ENCODE measurements at places on chromosomes 6 and 20.

GRCh38 chr20:55269913-55270312, 735.4 kb downstream of the CBLN4 start:
- no peak for DNase-seq

DNA sequence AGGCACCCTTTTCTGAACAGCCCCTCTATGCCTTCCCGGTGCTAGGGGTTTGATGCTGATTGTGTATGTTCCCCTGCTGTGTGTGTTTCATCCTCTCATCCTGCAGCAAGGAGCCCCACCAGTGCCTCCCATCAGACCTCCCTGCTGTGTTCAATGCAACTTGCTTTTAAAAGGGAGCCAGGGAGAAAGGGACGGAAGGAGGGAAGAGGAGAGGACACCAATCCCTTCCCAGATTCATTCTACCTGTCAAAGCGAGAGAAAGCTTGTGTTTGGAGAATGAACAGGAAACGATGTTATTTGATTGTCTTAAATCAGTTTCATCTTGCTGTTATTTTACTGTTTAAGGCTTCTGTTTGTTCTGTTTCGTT, 259.2 kb downstream of the ADGB start:
- DNase-seq: no peak

DNA sequence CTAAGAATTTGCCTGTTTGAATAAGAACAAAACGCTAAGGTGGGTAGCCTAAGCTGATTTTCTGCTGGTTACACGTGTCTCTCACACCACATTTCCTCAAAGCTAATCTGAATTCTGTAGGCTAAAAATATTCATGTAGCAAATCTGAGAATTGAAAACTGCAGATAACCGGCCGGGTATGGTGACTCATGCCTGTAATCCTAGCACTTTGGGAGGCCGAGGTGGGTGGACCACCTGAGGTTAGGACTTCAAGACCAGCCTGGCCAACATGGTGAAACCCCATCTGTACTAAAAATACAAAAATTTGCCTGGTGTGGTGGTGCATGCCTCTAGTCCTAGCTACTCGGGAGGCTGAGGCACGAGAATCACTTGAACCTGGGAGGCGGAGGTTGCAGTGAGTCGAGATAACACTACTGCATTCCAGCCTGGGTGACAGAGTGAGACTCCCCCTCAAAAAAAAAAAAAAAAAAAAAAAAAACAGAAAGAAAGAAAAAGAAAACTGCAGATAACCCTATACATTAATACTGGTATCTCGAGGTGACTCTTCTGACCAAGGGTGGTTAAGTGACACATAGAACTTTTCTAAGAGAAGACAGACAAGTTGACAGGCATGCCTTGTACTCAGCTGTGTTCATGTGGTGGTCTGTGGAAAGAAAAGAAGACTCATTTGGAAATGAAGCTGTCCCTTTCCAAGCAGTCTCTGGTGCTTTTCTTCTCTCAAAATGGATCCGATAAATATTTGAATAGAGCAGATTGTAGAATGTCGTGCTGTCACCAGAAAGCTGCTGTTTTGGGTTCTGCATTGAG, 24.7 kb upstream of the ASXL1 start:
- no peak for DNase-seq

DNA sequence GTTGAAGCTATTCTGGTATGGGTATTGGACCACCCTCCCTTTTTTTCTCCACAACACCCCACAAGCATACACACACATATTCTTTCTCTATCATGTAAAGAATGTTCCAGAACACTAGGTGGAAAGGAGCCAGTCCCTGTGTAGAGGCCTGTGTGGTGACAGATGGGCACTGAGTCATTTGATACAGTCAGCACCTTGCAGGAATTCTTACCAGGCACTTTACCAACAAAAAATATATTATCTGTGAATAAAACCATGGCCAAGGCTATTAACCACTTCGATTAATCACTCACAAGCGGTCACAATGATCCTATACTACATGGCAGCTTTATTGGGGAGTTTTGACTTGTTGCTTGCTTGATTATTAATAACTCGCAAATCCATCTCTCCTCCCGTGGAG, 149.5 kb downstream of the BFSP1 start:
- peak; percentile 43 for DNase-seq

DNA sequence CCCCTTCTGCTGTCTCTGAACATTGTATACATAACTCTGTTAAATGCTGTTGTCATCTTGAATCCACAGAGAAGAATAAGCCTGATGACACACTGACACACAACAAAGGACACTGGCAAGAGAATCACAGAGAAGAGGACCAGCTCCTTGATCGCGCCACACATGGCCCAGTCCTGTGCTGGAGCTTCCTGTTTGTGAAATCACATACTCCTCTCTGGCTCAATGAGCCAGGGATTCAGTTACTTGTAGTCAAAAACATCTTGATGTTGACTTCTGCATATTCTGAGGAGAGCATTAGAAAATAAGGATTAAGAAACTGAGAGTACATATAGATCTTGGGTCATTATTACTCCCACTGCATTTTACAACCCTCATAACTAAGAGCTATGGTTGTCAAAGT, 100.1 kb downstream of the EPB41L2 start:
- no peak for DNase-seq

DNA sequence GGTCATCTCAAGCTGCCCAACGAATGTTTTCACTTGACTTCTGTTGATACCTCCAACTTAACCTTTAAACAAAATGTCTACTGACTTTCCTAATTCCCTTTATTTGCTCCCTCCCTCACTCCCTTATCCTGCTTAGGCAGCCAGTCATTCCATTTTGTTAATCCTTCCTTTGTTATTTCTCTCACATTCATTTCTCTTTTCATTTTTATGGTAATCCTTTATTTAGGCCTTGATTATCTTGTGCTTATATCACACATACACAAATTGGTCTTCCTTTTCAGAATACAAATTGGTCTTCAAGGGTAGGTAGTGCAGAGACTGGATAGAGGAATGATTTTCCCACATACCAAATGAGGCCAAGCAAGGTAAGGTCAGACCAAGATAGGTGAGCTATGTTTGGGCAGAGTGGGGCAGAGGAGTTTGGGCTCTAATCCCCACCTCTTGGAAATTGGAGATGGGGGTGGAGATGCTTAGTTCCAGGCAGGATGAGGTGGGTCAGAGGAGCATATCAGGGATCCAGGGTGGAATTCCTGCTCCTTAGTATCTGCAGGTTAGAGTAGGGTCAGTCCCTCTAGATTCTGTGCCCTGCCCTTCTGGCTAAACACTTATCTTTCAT, 2.0 kb upstream of the SPACA1 start:
- no peak for DNase-seq

DNA sequence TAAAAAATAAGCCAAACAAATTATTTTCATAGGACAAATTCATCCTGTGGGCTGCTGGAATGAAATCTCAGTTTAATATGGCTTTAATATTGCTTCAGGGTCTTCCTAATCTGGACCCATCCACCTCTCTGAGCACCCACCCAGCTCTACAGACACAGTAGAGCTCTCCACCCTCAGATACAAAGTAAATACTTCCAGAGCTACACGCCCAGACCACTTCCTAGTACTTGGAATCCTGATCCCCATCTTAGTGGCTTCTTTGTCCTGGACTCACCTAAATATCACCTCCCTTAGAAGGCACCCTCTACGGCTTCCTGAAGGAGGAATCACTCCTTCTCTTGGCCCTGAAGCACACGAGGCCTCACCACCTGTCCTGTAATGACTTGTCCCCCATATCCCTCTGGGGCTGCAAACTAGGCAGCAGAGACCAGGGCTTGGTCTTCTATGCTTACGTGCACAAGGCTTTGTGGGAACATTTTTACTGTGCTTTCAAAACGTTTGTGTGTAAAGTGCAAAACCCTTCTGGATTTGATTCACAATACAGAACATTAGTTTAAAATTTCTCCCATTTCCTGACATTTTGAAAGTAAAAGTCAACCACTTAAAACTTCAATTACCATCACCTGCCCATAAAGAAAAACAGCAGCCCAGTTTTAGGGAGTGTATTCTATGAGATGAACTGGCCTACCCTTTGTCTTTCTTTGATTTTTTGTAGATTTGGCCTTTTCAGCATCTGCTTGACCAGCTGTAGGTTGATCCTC, 2.4 kb downstream of the CTCFL start:
- no peak for DNase-seq

DNA sequence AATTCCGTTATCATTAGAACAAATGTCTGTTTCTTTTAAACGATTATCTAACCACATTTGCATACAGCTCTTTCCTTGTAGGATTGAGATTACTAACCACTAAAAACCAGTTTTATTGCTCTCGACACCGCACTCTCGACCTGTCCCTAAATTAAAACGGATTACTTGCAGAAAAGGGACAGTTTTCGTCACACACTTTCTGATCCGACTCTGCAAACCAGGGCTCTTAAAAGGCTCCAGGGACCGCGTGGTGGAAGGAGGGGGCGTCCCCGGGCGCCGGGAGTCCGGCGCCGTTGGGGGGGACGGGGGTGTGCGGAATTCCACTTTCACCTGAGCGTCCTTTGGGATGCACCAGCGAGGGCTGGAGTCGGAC, 731 bp downstream of the MAK start:
- no peak for DNase-seq

DNA sequence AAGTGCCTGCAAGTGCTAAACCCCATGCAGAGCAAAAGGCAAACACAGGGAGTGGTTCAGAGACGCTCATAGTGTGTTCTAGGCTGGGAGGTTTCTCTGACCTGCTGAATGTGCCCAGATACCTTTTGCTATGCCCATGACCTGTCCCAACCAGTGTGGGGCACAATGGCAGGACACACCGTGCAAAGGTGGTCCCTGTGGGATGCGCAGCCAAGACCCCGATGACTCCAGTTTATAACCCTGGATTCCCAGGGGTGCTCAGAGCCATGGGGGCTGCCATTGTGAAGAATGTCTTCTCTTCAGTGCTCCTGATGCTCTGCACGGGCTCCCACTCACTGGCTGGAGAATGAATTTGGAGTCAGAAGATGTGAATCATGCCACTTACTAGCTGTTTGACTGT, 2.2 kb upstream of the NINL start:
- no peak for DNase-seq

- no peak for DNase-seq
These were observed 487.3 kb upstream of the JARID2 start for GRCh38 chr6:14758421-14759081.

- DNase-seq: no peak
These were observed 10.8 kb upstream of the ZBTB24 start for GRCh38 chr6:109493865-109494264.

GRCh38 chr6:11428895-11429294, 108.7 kb upstream of the TMEM170B start:
- DNase-seq: no peak

DNA sequence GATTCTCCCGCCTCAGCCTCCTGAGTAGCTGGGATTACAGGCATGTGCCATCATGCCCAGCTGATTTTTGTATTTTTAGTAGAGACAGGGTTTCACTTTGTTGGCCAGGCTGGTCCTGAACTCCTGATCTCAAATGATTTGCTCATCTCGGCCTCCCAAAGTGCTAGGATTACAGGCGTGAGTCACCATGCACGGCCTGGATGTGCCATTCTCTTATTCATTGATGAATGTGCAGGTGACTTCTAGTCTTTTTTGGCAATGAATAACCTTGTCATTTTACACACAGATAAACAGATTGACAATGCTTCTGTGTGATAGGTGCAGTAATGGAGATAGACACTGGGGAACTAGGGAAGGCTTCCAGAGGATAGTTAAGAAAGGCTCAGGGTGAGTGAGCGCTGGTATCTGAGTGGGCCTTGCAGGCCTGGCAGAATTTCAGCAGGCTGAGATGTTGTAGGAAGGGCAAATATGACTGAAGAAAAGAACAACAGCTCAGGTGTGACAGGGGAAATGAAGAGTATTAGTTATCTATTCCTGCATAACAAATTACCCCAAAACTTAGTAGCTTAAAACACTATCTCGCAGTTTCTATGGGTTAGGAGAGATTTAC, 23.3 kb downstream of the PPARD start:
- DNase-seq: no peak

GRCh38 chr6:111522393-111523020, 39.5 kb upstream of the REV3L start:
- DNase-seq: no peak

- DNase-seq: no peak
These were observed 26.8 kb downstream of the SPTLC3 start for GRCh38 chr20:13035399-13036152.

DNA sequence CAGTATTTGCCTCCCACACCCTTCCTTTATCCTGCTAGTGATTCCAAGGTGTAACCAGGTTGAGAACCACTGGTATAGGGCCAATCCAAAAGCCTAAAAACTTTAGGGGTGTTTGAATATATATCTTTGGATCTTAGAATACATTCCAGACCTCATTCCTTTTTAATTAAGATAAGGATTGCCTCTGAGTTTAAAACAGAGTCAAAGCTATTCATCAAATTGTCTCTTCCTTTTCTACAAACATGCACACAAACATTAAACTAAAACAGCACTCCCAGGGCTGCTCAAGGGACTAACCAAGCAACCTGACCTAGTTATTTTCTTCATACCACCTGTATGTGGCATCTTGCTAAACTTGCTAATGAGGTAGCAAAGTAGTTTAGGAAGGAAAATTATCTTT, 22.1 kb upstream of the COL9A1 start:
- DNase-seq: no peak

DNA sequence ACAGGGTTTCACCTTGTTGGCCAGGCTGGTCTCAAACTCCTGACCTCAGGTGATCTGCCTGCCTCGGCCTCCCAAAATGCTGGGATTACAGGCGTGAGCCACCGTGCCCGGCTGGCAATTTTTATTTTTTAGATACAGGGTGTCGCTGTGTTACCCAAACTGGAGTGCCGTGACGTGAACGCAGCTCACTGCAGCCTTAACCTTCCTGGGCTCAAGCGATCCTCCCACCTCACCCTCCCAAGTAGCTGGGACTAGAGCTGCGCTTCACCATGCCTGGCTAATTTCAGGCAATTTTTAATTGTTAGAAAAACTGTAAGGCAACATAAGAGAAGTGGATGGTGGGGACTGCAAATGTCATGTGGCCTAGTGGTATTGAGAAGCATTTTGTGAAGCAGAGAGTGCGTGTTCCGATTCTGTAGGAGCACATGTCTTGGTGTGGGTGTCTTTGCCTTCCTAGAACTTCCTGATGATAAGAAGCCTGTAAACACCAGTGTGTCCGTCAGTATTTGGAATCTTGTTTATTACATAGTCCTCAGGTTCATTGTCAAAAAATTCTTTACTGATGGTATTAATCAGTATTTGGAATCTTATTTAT, 18.0 kb downstream of the JARID2 start:
- no peak for DNase-seq

- no peak for DNase-seq
These were observed 177.4 kb upstream of the PLN start for GRCh38 chr6:118370722-118371121.

GRCh38 chr20:3209257-3209945, at the start of gene ITPA:
Gene ITPA (plus strand): TSS chr20:3209498. CDS start chr20:3209552, 54 bp downstream.
- DNase-seq: no peak

- DNase-seq: no peak
These were observed 36.4 kb upstream of the HLA-C start for GRCh38 chr6:31308050-31308844.

DNA sequence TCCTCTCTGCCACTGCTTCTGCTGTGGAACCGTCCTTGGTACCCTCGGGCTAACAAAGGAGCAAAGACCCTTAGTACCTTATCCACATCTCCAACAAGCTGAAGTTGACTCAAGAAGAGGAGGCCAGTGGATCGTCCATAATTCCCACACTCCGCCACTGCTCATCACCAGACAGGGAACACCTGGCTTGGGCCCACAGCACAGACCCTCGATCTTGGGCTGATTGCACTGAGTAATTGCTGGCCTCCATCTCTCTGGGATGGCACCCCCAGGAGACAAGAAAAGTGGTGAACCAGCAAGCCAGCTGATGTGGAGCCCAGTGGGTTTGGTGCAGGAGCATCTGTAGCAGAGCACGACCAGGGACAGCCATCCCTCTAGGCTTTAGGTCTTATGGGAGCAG, 109.4 kb upstream of the GRIK2 start:
- DNase-seq: no peak

- no peak for DNase-seq
These were observed 141.3 kb downstream of the QRSL1 start for GRCh38 chr6:106770663-106771062.

All from DMS 273 treated with DMSO at 0.1 percent for 48 hours (cell line).